ENCODE measurements at places on chromosomes 3 and 15. TPM values are rescaled to one million over a fixed set of nuclear protein-coding genes. Genes with fewer than 3 reads are reported as not detected.

MESP1 gene
- total RNA-seq, result 0.50 TPM

- no peak overlapping the region for H3K4me3 ChIP-seq
- H3K36me3 ChIP-seq, result no peaks in the 10 kb centered on the region
- H3K27ac ChIP-seq, result no peak overlapping the region
- H3K27me3 ChIP-seq, result peaks cover 3% of the 10 kb centered on the region
Observed at GRCh38 chr3:143850877-143851276, 2.6 kb upstream of the SLC9A9 start.

MINDY4B gene
- not detected for total RNA-seq

- H3K36me3 ChIP-seq, result no peaks in the 10 kb centered on the region
- no peak overlapping the region for H3K27ac ChIP-seq
- no peaks in the 10 kb centered on the region for H3K4me1 ChIP-seq
- DNase-seq, result no peak
- no peak overlapping the region for H3K4me3 ChIP-seq
- no peaks in the 10 kb centered on the region for H3K27me3 ChIP-seq
Observed at GRCh38 chr3:36823806-36824205, 59.5 kb upstream of the DCLK3 start.

- no peak for DNase-seq
- no peaks in the 10 kb centered on the region for H3K4me1 ChIP-seq
- H3K27me3 ChIP-seq, result no peaks in the 10 kb centered on the region
- H3K27ac ChIP-seq, result no peak overlapping the region
Observed at GRCh38 chr3:38109580-38110313, 27.2 kb downstream of the ACAA1 start.

GRCh38 chr3:64716110-64716710 is 28.4 kb upstream of the ADAMTS9 start:
- no peak overlapping the region for H3K4me3 ChIP-seq
- DNase-seq, result no peak
- no peak overlapping the region for H3K27ac ChIP-seq
- H3K36me3 ChIP-seq, result no peaks in the 10 kb centered on the region
- no peaks in the 10 kb centered on the region for H3K27me3 ChIP-seq
- no peaks in the 10 kb centered on the region for H3K4me1 ChIP-seq

- H3K4me3 ChIP-seq, result no peak overlapping the region
- no peaks in the 10 kb centered on the region for H3K36me3 ChIP-seq
- H3K27ac ChIP-seq, result no peak overlapping the region
- DNase-seq, result no peak
- H3K4me1 ChIP-seq, result peaks cover 13% of the 10 kb centered on the region
Observed at GRCh38 chr3:152622811-152623167, 212.1 kb upstream of the P2RY1 start.

ARGFX gene
- total RNA-seq, result not detected

DNA sequence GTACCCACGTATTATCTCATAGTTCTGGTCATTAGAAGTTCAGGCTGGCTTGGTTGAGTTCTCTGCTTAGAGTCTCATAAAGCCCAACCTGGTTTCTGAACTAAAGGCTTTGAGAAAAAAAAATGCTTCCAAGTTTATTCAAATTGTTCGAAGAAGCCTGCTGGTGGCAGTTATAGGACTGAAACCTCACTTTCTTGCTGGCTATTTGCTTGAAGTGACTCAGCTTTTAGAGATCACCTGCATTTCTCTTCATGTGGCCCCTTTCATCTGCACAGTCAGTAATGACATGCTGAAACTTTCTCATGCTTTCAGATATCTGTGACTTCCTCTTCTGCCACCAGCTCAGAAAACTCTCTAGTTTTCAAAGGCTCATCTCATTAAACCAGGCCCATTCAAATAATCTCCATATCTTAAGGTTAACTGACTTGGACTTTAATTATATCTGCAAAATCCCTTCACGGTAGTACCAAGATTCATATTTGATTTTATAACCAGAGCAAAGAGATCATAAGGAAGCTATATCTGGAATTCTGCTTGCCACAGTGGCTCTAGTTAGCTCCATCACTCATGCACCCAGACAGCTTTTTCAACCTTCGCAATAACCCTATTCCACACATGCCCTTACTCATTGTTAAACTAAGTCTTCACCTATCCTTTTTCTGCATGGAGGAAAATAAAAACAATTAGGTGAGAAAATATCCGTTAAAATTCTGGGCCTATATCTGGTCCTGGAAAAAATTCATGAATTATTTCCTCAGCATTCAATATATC is 433.8 kb upstream of the CBLB start:
- H3K4me3 ChIP-seq, result no peak overlapping the region
- H3K27me3 ChIP-seq, result no peaks in the 10 kb centered on the region
- no peaks in the 10 kb centered on the region for H3K36me3 ChIP-seq
- H3K4me1 ChIP-seq, result no peaks in the 10 kb centered on the region
- no peak overlapping the region for H3K27ac ChIP-seq

ZNF80 gene
- total RNA-seq, result not detected

NXPE3 gene
- total RNA-seq, result 6.4 TPM

DNA sequence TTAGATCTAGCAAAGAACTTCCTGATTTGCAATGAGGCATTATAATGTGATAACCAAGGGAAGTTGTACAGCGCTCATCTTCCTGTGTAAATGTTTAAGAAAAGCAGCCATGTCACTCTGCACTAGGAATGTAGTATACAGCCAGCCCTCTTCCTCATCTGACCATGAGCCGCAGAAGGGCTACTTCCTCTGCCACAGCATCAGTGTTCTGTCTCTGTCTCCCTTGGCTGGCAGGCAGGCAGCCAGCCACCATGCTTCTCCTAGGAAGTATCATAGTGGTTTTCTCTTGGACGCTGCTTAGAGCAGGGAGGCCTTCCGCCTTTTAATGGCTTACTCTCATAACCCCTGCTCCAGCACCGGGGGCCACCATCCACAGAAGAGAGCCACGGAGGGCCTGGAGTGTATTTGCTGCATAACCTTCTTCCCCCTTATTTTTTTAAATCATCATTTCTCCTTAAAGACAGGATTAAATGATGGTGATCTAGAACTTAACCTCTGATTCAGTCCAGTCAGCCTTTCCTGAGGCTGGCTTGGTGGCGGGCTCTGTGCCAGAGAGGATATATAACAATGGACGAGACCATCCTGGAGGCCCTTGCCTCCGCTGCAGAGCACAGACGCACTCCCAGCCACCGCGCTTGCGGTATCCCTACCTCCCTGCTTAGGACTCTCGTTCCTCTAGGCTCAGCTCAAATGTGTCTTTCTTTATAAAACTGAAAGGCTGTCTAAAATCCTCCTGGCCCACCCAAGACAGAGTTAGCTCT is 57.3 kb upstream of the PLXNA1 start:
- peaks cover 10% of the 10 kb centered on the region for H3K27me3 ChIP-seq
- H3K4me3 ChIP-seq, result no peak overlapping the region
- no peak overlapping the region for H3K27ac ChIP-seq
- H3K4me1 ChIP-seq, result peaks cover 44% of the 10 kb centered on the region
- DNase-seq, result no peak

DNA sequence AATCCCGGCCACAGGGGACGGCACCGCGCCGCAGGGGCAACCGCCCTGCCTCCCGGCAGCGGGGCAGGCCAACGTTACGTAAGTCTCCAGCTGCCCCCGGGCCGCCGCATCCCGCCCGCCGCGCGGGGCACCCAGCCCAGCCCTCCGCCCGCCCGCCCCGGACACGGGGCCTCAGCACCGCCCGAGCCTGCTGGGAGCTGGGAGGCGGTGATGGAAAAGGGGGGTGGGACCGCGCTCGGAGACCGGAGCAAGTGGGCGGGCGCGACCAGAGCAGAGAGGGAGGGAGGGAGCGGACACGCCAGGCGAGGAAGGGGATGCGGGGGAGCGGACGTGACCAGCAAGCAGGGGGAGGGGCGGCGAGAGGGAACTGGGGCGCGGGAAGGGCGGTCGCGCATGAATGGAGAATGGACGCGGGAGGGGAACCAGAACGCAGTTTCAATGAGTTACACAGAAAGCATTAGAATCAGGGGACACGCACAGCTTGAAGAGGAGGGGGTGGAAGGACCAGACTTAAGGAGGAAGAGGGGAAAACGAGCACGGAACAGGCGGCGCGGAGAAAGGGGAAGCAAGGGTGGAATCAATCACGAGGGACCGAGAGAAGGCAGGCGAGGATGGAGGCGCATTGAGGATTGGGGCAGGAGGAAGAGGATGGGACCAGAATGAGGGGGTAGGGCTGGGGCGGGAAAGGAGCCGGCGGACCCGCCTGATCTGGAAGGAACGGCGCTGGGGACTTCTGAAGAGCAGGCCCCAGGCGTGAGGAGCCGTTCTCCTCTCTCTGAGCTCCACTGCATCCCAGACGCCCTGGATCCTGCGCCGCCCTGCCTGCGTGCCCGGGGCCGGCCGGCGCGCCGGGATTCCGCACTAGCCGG is 559 bp downstream of the PKM start:
- H3K4me1 ChIP-seq, result peaks cover 46% of the 10 kb centered on the region
- no peaks in the 10 kb centered on the region for H3K27me3 ChIP-seq
- peak overlapping the region; percentile 97 for H3K27ac ChIP-seq
- H3K36me3 ChIP-seq, result peaks cover 2% of the 10 kb centered on the region

- H3K36me3 ChIP-seq, result no peaks in the 10 kb centered on the region
- H3K4me3 ChIP-seq, result no peak overlapping the region
- H3K4me1 ChIP-seq, result peaks cover 1% of the 10 kb centered on the region
- no peak overlapping the region for H3K27ac ChIP-seq
- DNase-seq, result no peak
Observed at GRCh38 chr15:50883903-50884302, 24.6 kb upstream of the AP4E1 start.

PHLDB2 gene
- 59.1 TPM for total RNA-seq

- no peak overlapping the region for H3K27ac ChIP-seq
- H3K36me3 ChIP-seq, result no peaks in the 10 kb centered on the region
- H3K4me1 ChIP-seq, result no peaks in the 10 kb centered on the region
- DNase-seq, result no peak
Observed at GRCh38 chr3:122944671-122945161, 82.8 kb downstream of the SEMA5B start.

DNA sequence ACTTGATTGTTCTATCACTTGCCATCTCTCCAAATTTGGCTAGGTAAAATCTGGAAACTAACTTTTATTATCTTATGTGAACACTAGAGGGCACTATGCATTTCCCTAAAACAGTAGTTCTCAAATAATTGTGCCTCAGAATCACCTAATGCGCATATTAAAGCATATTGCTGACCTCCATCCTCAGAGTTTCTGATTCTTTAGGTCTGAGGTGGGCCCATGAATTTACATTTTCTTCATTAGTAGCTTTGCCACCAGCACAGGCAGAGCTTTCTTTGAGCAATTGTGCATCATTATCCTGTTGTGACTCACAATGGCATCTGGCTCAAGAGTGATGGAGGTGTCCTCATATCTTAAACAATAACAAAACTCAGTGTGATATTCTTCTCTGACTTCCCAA is 17.5 kb upstream of the BCHE start:
- H3K36me3 ChIP-seq, result no peaks in the 10 kb centered on the region
- no peaks in the 10 kb centered on the region for H3K27me3 ChIP-seq
- peaks cover 4% of the 10 kb centered on the region for H3K4me1 ChIP-seq
- no peak overlapping the region for H3K27ac ChIP-seq
- H3K4me3 ChIP-seq, result no peak overlapping the region

DNA sequence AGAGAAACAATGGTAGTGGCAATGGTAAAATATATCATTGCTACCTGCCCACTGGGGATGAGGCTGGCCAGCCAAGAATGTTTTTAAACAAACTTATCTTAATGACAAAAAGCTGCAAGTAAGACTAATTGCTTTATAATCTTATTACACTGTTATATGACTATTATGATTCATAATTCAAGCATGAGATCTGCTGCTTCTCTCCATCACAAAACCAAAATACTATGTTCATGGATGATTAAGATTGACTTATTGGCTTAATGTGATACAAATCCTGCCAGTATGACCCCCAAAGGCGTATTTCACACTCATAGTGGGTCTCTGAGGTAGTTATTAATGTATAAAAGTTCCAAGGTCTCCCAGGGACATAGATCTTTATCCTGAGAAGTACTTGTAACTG is 52.6 kb downstream of the FBN1 start:
- no peak overlapping the region for H3K4me3 ChIP-seq
- no peak overlapping the region for H3K27ac ChIP-seq
- no peak for DNase-seq
- H3K27me3 ChIP-seq, result no peaks in the 10 kb centered on the region

DNA sequence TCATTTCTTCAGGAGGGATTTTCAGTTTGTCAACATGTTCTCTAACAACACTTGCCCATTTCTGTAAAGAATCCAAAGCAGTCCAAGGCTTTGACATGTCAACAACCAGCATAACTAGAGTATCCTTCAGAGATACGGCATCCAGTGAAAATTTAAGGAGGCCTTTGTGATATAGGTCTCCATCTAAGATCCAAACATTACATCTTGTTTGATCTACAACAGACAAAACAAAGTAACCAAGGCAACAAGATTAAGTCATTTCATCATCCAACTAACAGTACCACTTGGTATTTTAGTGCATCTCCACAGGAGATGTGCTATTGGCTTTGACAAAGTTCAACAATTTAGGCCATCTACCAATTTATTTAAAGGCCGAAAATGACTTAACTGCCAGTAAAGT is 25.8 kb downstream of the DYNC1LI1 start:
- H3K4me3 ChIP-seq, result no peak overlapping the region
- no peak for DNase-seq

- H3K36me3 ChIP-seq, result no peaks in the 10 kb centered on the region
- no peaks in the 10 kb centered on the region for H3K4me1 ChIP-seq
- no peak overlapping the region for H3K4me3 ChIP-seq
- H3K27me3 ChIP-seq, result peaks cover 21% of the 10 kb centered on the region
- no peak for DNase-seq
- H3K27ac ChIP-seq, result no peak overlapping the region
Observed at GRCh38 chr3:150922611-150923010, 17.4 kb upstream of the MINDY4B start.

HEG1 gene
- 4.1 TPM for total RNA-seq

DNA sequence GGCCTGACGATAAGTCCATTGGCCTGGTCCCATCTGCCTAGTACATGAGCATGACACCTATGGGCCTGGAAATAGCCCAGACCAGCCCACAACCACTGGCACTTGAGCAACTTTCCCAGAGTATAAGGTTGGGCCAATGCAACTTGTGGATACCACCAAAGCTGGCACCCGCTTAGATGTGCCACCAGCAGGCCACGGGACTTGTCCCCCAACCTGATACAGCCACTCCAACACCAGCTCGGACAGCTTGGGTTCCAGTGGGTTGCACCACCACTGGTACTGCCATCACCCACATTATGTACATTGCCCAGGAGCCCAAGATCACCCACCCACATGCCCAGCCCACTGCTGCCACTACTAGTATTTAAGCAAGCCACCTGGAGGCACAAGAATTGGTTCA is 381.2 kb downstream of the GBE1 start:
- no peaks in the 10 kb centered on the region for H3K27me3 ChIP-seq
- no peaks in the 10 kb centered on the region for H3K36me3 ChIP-seq
- H3K27ac ChIP-seq, result no peak overlapping the region
- no peak overlapping the region for H3K4me3 ChIP-seq

DNA sequence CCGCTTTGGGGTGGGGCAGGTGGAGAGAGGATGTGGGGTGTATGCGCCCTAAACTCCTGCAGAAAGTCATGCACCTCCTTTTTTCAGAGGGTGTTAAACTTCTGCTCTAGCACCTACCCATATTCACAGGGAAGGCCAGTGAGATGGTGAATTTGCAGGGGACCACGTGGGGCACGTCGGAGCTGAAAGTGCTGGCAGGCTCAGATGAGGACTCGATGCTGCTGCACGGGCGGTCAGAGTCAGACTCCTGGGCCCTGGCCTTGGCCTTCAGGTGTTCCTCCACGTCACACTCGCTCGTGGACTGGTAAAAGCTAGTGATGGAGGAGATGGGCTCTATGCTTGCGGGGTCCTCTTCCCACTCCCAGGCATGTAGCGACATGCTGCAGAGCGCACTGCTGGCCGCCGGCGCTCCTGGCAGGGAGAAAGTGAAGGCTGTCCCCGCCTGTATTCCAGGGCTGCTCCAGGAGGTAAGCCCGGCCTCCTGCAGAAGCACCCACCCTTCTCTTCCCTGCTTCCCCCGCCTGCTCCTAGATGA is 883 bp downstream of the CFAP92 start:
- DNase-seq, result no peak
- H3K4me3 ChIP-seq, result peak overlapping the region; percentile 74
- H3K4me1 ChIP-seq, result peaks cover 11% of the 10 kb centered on the region
- H3K36me3 ChIP-seq, result no peaks in the 10 kb centered on the region
- H3K27ac ChIP-seq, result peak overlapping the region; percentile 77
- H3K27me3 ChIP-seq, result peaks cover 5% of the 10 kb centered on the region
